ENCODE measurements at places on chromosomes 4 and X.

GRCh38 chr4:168566726-168567125, 69.9 kb downstream of the PALLD start:
- no peak for DNase-seq

DNA sequence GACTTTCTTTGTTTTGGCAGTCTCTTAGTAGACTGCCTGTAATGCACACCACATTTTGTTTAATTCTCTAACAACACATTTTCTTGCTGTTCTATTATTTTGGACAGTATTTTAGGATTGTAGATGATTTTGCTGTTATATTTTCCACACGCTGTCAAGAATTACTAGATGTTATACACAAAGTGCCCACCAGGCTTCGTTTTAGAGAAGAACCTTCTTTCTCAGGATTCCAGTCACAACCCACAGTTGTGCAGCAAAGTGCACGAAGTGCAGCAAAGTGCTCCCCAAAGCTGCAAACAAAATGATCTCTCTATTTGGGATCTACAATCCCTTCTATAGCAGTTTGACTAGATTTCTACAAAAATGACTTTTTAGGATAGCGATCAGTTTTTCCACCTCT, 2.4 kb downstream of the ZNF141 start:
- no peak for DNase-seq

GRCh38 chrX:68685685-68686084, 38.2 kb downstream of the STARD8 start:
- no peak for DNase-seq

- DNase-seq: no peak
Observed at GRCh38 chr4:47145630-47146029, 114.3 kb downstream of the GABRB1 start.

- no peak for DNase-seq
Observed at GRCh38 chr4:188551156-188551555, 411.9 kb downstream of the TRIML1 start.

GRCh38 chr4:20087522-20087911, 164.2 kb upstream of the SLIT2 start:
- DNase-seq: no peak
